ENCODE measurements at places on chromosomes 6 and 20. TPM values are rescaled to one million over a fixed set of nuclear protein-coding genes. Genes with fewer than 3 reads are reported as not detected.

Gene PPP1R14C
- not detected for total RNA-seq

GRCh38 chr6:112227992-112228391 is 26.4 kb downstream of the LAMA4 start:
- no peak for DNase-seq

GRCh38 chr6:169146521-169146920 is 107.1 kb downstream of the THBS2 start:
- no peak for DNase-seq

Gene CST4
- total RNA-seq, result not detected

GRCh38 chr20:41048461-41049301 is 20.1 kb downstream of the TOP1 start:
- no peak for DNase-seq

- no peak for DNase-seq
Observed at GRCh38 chr20:48284837-48285236, 499.6 kb upstream of the SULF2 start.

DNA sequence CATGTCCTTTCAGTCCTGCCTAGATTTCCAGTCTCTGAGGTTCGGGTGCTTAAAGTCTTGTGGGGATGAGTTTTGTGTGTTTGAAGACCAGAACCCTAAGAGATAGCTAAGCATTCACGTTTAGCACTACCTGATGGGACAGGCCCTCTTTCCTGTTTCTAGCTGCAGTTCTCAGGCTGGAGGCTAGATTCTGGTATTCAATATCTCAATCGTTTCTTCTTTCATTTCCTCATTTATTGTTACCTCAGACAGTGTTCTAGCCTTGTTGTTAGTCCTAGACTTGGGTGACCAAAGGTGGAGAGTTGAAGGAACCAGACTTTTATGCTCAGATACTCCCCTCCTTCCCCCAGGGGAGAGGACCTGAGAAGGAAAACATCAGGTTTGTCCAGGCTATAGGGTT is 16.8 kb downstream of the CEP250 start:
- DNase-seq, result no peak

Gene C20orf204
- 1.7 TPM for total RNA-seq

GRCh38 chr20:31675828-31676608 is 38.3 kb downstream of the COX4I2 start:
- DNase-seq, result no peak

GRCh38 chr6:138550346-138550767 is 51.1 kb upstream of the NHSL1 start:
- no peak for DNase-seq

DNA sequence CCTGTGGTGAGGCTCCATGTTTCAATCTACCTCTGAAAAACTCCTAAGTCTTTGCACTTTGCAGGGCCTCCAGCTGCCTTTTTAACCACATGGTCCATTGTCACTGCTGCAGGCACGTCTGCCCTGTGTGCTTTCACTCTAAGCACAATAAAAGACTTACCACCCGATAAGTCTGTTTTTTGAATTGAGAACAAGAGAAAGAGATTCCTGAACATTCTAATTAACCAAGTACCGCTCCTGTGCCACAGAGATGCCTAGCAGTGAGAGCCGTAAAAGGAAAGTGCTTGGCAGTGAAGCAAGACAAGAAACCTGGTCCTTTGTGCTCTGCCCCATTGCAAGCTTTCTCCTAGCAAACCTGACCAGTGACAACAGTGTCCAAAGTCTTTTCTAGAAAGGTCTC is 487.6 kb upstream of the FLRT3 start:
- DNase-seq, result no peak

DNA sequence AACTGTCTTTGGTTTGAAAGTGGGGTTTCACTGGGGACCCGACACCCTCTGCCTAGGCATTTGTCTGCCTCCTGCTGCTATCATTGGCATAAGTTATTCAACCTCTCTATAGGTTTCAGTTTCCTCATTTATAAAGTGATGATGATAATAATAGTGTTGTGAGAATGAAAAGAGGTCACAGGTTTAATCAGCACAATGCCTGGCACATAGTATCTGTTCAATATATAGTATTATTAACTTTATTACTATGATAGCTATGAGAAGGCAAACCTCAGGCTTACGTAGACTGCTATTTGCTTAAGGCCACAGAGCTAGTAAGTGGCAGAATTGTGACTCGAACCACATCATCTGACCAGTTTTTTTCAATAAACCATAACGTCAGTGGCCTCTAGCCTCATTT is 256.8 kb downstream of the CDKAL1 start:
- DNase-seq, result no peak

DNA sequence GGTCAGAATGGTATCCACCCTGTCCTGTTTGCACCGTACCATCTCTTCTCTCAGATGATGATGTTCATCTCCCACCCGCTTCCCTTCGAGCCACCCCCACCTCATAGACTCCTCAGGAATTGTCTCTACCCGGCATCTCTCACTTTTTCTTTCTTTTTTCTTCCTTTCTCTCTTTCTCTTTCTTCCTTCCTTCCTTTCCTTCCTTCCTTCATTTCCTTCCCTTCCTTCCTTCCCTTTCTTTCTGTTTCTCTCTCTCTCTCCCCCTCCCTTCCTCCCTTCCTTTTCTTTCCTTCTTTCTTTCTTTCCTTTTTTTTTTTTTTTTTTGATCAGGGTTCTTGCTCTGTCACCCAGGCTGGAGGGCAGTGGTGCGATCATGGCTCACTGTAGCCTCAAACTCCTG is 27.7 kb upstream of the PNPLA1 start:
- no peak for DNase-seq
